ENCODE measurements at places on chromosomes 7 and 10.

DNA sequence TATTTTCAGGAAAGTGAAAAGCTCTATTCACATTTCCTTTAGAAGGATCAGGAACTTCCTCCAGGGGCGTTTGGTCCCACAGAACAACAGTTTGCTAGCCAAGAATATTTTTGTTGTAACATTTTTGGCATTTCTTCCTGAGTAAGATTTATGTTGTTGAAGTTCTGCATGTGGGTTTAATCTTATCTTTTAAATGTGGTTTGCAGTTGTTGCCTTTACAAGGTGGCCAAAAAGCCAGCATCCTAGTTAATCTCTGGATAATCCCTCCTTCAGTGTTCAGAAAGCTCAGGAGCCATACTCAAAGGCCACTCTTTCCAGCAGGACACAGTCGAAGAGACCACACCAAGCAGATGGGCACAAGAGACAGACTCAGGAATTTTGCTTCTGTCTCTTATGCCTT, 30.0 kb downstream of the SLC26A4 start:
- DNase-seq = peak; percentile 23

- DNase-seq = no peak
Observed at GRCh38 chr7:139568813-139569490, 45.5 kb downstream of the CLEC2L start.

DNA sequence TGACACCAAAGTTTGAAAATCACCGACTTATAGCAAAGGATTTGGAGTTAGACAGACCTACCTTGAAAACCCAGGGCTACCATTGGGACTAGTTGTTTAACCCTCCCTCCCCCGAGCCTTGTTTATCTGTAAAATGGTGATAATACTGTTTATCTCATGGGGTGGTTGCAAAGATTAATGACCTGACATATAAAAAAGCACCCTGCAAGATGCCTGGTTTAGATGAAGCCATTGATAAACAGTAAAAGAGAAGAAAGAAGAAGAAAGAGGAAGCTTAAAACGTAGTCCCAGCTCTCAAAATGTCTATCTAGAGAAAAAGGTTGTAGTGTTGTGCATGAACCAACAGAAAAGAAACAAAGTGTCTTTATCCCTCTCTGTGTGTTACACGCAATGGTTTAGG, 145.7 kb downstream of the FGFR2 start:
- DNase-seq = no peak

DNA sequence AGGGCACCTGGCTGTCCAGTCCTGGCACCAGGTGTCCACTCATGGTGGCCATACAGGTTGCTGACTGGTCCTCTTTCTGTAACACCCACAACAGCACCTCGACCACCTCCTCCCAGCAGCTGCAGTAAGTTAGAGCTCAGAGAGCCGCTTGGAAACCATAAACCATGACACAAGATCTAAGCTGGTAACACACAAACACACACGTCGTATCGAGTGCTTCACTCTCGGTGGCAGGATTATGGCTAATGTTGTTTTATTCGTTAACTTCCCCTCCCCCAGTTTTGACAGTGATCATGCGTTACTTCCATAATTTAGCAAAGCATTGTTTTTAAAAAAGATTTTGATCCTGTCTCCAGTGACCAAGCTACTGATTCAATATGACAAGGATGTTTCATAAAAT, 59.7 kb downstream of the CAMK2B start:
- DNase-seq = no peak

- DNase-seq = peak; percentile 38
Observed at GRCh38 chr10:17836942-17837341, 27.8 kb downstream of the MRC1 start.

GRCh38 chr10:70673043-70673928, 980 bp downstream of the ADAMTS14 start:
- no peak for DNase-seq

DNA sequence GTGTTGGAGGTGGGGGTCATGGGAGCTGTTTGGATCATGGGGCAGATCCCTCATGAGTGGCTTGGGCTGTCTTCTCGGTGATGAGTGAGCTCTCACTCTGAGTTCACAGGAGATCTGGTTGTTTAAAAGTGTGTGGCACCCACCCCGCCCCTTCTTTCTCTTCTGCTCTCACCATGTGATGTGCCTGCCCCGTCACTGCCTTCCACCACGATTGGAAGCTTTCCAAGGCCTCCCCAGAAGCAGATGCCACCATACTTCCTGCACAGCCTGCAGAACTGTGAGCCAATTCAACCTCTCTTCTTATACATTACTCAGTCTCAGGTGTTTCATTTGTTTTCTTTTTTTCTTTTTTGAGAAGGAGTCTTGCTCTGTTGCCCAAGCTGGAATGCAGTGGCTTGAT, 170.0 kb downstream of the PTPN20 start:
- no peak for DNase-seq

DNA sequence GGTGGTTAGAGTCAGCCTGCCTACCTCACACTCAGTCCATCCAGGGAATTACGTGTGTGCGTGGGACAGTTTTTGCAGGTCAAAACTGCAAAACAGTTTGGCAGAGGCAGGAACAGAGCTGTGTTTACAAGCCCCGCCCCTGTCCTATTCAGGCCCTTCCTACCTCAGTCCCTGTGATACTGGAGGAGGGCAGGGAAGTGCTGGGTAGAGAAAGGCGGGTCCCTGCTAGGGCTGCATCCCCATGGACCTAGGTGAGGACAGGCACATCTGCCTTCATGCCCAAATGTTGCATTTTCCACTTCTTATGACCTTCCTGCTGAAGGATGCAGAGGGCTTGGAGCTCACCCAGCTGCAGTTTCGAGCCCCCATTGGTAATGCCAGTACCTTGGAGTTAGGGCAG, 25.1 kb downstream of the SBDS start:
- DNase-seq = no peak

DNA sequence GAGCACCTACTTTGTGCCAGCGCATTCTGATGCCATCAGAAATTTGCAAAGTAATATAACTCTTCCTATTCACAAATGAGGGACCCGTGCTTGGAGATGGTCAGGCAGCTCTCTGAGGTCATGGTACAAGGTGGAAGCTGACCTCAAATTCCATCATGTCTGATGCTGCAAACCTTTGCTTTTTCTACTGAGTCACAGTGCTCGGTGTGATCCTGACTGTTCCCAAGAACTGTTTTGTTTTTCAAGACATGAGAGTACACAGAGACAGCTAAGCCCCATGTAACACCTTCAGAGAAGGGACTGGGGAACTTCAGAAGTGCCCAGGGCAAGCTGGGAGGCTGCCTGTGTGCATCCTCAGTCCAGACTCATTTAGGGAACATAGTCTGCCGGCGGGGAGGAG, 111.3 kb downstream of the FRMD4A start:
- DNase-seq = no peak

DNA sequence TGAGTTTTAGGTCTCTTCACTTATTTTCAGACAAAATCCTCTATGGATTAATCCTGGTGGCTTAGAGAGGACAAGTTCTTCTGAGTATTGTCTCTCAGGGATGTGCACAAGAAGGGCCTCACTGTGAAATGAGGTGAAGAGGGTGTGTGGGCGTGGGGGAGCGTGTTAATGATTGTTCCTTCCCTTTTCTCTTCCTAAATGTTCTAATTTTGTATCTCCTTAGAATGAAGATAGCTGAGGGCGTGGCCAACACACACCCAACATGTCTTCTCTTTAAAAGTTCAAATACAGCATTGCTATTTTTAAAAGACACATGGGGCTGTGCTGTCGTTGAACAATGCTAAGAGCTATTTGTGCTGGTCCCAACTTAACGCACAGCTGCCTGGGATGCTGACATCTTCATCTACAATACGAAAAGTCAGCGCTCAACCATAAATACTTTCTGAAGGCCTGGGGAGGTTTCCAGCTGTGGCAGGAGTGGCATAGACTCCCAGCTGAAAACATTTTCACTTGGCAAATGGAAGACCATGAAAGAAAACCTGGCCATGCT, 135.9 kb downstream of the JCAD start:
- no peak for DNase-seq

- DNase-seq = no peak
Observed at GRCh38 chr7:123995617-123996326, 37.1 kb downstream of the TMEM229A start.

DNA sequence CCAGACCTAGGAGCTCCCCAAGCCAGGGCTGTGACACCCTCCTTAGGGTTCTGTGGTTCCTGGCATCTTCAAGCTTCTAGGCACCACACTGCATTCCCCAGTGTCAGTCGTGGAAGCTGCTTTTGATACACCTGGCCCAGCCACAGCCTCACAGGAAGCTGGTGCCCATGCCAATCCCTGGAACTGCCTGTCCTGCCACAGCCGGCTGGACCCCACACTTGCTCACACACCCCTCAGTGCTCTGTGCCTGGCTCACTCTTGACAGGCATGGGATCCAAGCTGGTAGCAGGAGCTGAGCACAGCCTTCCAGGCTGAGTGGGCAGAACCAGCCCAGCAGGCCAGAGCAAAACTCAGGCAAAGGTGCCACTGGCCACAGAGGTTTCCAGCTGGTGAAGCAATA, 21.8 kb downstream of the LRRC72 start:
- no peak for DNase-seq

- DNase-seq = peak; percentile 28
Observed at GRCh38 chr10:98664329-98665042, 217.8 kb upstream of the HPS1 start.

DNA sequence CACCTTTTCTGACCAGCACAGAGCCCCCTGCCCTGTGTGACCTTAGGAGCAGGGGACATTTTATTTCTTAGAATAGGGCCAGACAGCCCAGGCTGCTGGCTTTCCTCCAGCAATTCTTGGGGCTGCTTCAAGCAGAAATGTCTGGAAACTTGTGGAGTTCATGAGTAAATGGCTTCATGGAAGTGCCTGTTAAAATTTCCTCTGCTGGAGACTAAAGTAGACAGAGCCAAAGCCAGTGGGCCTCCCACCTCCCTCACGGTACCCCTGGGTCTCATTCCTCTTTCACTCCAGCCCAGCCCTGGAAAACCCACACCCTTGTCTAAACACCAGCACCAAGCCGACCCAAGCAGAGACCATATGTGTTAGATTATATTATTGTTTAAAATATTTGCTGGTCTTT, 505.5 kb upstream of the ZMIZ1 start:
- no peak for DNase-seq
